Smooth muscle cell of the brain vasculature (primary cell): ENCODE measurements at places on chromosomes 6 and 20.

GRCh38 chr6:11731423-11731822 lies 47.2 kb downstream of the ADTRP start:
- no peak for DNase-seq

GRCh38 chr6:77092971-77093370 lies 370.3 kb downstream of the HTR1B start:
- DNase-seq, result no peak

DNA sequence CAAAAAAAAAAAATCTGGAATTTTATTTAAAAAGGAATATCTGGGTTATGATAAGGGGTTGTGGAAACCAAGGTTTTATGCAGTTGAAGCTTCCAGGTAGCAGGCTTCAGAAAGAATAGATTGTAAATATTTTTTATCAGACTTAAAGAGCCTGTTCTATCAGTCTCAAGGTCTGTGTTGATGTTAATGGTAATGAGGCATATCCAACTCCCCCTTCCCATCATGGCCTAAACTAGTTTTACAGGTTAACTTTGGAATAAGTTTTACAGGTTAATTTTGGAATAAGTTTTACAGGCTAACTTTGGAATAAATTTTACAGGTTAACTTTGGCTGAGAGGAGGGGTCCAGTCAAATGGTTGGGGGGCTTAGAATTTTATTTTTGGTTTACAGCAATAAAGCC lies 92.4 kb downstream of the CD24 start:
- DNase-seq, result no peak

DNA sequence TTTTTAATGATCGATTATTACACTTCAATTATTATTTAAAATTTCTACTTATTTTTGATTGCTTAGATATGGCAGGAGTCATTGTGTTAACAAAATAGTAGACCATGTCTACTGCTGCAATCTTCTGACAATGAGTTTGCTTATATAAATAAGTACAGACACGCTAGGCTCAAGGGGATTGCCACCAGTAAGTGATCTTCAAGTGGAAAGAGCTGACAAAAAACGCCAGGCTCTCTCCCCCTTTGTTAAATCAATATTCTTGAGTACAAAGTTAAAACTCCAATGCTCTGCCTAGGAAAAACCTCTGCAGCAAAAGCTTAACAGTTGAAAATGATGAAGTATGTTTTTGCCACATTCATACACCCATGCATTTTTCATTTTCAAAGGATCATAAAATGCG lies 738.1 kb downstream of the HDGFL1 start:
- no peak for DNase-seq

- DNase-seq, result no peak
These were observed 150.9 kb upstream of the MLIP start for GRCh38 chr6:53960311-53960710.

- DNase-seq, result no peak
These were observed 630 bp downstream of the PPP1R3G start for GRCh38 chr6:5085648-5086293.

GRCh38 chr6:99822741-99823512 lies 171.1 kb downstream of the MCHR2 start:
- peak; percentile 15 for DNase-seq

DNA sequence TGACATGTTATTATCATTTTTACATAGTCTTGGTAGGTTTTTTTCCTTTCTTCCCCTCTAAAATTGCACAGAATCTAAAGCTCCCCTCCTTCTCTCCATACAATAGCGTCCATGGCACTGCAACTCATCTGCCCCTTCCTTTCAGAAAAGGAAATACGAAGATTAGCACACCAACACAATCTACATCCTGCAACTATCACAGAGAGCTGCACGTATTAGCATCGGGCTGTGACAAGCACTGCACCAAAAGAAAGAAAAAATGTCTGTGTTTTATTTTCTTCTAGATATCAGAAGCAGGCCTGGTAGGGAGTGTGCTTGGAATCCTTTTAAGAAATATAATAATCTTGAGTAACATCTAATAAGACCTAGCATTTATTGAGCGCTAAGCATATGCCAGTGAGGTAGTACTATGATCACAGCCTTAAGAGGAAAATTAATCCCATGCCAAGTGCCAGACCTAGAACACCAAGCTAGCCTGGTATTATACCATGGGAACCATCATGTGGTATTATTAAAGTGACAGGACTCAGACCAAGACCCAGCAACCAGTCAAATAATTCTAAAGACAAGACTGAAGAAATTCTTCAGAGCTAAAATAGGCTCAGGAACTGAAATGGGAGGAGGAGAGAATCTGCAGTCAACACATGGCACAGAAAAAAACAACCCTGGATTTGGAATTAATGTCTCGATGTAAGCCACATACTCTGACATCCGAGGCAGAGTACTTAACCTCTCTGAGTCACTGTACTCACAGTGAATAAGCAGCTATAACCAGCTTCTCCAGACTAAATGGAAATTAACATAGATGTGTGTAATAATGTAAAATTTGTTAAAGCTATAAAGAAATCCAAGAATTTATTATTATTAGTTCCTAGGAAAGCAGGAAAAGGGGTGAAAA lies 124.3 kb downstream of the IPCEF1 start:
- DNase-seq, result no peak

DNA sequence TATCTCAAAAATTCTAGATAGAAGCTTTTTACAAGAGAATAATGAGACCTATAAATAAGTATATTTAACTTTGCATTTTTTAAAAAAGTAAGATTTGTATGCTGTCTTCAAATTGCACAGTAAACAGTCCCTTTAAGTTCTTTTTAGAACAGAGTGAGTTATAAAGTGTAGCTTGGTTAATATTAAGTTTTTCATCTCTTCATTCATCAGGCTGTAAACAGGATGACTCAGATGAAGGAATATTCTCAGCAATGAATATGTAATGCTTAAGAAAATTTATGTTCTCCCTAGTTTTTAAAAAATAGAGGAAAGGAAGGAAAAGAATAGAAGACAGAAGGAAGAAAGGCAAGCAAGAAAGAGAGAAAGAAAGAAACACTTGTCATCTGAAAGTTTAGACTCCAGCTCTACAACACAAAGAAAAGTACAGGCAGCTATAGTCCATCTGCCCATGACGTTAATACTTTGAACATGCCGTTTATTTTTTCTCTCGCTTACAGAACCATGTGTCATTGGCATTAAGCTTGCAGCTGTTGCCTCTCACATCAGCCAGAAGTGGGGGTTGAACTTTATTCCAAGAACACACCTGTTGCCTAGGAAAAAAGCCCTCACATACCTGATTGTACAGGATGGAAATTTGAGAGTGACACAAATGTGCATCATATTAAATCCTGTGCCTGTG lies 36.1 kb downstream of the CAP2 start:
- DNase-seq, result no peak

DNA sequence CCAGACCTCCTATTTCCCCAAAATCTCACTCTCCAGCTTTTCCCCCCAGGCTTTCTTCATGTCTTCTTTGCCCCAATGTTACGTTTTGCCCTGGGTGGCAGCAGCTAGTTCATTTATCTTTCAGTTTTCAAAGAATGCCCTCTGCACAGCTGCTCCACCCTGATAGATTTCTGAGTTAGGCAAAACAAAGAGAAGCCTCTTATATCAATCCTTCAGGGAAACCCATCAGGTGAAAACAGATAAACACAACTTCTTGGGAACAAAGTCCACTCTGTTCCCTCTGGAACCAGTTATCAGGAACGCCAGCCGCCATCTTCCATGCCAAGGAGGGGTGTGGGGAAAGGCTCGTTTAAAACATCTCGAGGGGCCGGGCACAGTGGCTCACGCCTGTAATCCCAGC lies 34.0 kb downstream of the ZBTB9 start:
- no peak for DNase-seq

GRCh38 chr20:63311833-63312243 lies 18.9 kb downstream of the COL20A1 start:
- no peak for DNase-seq

DNA sequence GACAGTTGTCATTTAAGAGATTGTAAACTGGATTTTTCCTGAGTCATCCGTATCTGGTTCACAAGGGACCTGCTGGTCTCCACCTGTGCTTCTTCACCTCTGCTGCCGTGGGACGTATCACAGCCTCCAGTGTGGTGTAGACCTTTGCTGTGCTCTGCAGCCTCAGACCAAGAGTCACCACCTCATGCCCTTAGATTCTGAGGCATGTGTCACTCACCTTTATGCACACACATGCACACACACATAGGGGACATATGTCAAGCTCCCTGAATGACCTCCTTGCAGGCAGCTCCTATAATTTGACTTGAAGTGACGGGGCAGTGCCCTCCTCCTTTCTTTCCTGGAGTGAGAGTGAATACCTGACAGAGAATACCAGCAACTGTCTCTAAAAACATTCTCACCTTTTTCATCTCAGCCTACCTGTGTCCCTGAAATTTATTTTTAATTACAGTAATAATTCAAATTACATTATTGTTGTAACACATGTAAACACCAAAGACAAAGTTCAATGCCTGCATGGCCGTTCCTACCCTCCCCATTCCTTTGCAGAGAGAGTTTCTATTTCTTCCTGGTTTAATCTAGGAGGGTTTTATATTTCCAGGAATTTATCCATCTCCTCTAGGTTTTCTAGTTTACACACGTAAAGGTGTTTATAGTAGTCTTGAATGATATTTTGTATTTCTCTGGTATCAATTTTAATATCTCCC lies 3.5 kb downstream of the SLC17A4 start:
- no peak for DNase-seq

GRCh38 chr6:106799031-106799894 lies 169.9 kb downstream of the QRSL1 start:
- DNase-seq, result no peak

- no peak for DNase-seq
These were observed 20.2 kb upstream of the RREB1 start for GRCh38 chr6:7087491-7087979.

DNA sequence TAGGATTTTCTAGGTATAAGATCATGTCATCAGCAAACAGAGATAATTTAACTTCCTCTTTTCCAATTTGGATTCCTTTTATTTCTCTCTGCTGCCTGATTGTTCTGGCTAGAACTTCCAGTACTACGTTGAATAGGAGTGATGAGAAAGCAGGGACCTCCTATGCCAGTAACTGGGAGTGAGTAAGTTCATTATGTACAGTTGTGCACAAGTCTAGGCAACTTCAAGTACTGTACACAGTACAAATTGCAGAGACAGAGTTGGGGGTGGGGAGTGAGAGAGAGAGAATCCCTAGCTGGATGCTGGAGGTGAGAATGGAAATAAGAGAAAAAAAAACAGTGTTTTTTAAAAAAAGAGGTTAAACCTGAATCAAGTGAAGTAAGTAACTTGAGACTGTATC lies 210.2 kb downstream of the MMUT start:
- DNase-seq, result no peak

DNA sequence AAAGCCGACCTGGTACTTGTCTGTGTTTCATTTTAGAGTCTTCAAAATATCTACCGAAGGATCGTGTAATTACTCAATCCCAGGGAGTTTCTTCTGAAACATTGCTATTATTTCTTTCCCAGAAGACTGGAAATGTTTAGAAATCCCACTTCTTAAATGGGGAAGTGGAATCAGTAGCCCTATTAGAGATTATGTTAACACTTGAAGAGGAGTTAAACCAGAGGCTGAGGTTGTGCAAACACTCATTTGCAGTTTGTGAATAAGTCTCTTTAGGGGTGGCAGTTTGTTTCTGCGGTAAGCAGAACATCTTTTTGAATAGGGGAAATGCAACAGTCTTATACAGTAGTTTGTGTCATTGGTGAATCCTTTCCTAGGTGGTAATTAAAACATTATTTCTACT lies 21.3 kb downstream of the DSP start:
- DNase-seq, result no peak

- no peak for DNase-seq
These were observed 13.7 kb upstream of the RTF2 start for GRCh38 chr20:56454754-56455153.

DNA sequence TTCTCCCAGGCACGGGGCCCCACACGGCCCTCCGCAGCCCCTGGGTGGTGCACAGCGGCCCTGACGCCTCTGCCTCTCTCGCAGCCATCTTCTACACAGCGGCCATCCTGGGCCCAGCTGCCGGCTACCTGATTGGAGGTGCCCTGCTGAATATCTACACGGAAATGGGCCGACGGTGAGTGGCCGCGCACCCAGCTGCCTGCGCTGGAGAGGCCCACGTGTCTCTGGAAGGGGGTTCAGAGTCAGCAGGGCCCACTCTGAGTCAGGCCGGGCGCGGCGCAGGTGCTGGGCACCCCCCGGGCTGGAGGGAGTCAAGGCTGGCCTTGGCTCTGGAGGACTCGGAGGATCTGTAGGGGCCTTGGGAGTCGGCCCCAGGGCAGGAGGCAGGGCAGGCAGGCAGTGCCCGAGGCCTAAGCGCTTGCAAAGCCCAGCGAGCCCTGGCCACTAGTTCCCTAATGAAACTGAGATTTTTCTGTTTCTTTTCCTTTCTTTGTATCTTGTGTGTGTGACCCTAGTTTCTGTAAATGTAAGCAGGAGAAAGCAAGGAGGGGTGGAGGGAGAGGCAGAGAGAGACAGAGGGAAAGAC lies 16.4 kb downstream of the SLCO4A1 start:
- no peak for DNase-seq

DNA sequence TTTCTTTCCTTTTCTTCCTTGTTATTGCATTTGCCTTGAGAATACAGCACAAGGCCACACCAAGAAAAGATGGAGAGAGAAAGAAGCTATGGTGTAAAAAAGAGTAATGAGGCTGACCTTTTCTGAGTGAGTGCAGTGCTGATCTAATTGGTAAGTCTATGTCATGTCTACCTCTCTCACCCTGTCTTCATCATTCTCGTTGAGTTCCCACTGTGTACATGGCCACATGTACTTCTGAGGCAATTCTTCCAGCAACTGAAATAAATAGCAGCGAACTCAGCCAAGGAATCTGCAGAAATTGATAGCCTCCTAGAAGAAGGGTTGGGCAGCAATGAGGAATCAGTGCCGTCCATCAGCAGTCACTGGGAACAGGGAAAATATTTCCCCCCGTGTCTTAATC lies 367.2 kb upstream of the SPTLC3 start:
- no peak for DNase-seq

GRCh38 chr6:87824958-87825491 lies 123.0 kb upstream of the AKIRIN2 start:
- no peak for DNase-seq

GRCh38 chr20:62711703-62712101 lies 3.1 kb downstream of the NTSR1 start:
- DNase-seq, result no peak

- DNase-seq, result no peak
These were observed 24.1 kb downstream of the ZHX3 start for GRCh38 chr20:41293269-41294037.

GRCh38 chr20:57809661-57810172 lies 99.9 kb upstream of the PMEPA1 start:
- DNase-seq, result no peak

DNA sequence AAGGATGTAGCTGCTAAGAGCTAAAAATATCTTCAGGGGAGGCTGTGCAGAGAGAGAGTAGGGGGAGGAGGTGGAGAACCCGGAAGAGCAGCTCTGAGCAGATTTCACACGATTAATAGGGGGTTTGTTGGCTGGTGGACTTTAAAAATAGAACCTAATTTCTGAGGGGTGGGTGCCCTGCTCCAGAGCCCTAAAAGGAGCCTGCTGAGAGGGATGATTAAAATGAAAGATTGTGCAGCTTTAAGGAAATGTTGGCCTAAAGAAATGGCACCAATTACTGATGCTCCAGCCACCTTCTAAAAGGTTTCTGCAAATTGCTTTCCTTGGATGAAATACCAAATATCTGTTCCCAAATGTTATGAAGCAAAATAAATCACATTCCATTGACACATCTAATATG lies 202.8 kb upstream of the BTBD3 start:
- DNase-seq, result no peak

- DNase-seq, result no peak
These were observed 1.6 kb downstream of the ITPR3 start for GRCh38 chr6:33622456-33623431.

GRCh38 chr6:100202417-100203194 lies 208.6 kb upstream of the MCHR2 start:
- peak; percentile 36 for DNase-seq

GRCh38 chr6:34667481-34668238 lies 28.9 kb downstream of the ILRUN start:
- DNase-seq, result no peak
